ENCODE measurements at places on chromosomes 3 and 15.

GRCh38 chr15:58148120-58148519 is 9.9 kb downstream of the AQP9 start:
- no peak for DNase-seq

DNA sequence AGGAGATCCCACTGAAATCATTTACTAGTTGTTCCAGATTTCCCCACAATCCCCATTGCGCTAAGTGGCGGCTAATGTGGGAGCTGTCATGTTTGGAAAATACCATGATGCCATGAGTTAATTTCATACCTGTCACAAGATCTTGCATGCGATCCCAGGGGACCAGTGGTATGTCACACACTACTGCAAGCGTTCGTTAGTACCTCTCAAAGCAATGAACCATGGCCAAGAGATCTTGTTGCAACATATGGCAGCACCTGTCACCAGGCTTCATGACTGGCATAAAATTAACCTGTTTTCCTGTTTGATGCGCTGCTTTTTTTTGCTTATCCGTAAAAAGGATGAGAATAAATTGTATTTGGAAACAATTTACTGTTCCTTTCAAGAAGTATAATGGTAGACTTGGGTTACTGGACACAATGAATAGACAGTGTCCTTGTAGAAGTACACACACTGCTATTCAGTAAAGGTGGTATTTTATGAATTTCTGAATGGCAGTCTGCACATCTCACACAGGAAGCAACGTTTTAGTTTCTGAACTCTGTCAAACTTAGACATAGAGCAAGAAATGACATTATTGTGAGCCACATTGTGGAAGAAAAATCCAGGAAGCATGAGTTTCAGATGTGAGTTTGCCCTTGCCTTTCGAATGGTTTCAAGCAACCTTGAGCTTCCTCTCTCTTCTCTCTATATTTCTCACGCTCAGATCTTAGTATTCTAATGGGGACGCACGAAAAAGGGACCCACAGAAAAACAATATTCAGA is 81.9 kb downstream of the CHL1 start:
- DNase-seq: no peak

DNA sequence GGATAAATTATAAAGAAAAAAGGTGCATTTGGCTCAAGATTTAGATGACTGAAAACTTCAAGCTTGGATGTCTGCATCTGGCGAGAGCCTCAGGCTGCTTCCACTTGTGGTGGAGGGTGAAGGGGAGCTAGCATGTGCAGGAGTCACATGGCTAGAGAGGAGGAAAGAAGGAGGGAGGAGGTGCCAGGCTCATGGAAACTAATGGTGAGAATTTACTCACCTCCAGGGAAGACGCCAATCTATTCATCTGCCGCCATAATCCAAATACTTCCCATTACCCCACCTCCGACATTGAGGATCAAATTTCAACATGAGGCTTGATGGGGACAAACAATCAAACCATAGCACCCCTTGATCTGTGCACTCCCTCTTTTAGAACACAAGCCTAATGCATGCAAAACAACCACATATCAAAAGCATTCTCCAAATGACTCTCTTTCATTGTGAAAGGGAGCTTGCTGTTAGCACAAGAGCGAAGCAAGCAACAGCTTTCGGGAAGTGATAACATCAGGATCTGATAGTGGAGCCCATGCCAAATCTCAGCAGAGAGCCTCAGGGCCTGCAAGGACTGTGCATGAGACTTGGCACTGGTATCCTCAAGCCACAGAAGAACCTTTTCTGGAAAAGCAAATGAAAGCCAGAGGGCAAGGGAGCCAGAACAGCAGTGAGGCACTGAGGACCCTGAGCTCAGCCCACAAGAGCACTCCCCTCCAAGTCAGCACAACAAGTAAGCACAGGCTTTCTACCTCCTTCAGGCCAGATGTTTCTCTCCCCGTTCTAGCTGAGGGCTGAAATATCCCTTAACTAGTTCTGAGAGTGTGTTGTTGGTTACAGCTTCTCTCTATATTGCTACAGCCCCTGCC is 50.2 kb upstream of the THBS1 start:
- no peak for DNase-seq

- no peak for DNase-seq
Measured at GRCh38 chr3:58179235-58180098, 31.3 kb downstream of the DNASE1L3 start.

DNA sequence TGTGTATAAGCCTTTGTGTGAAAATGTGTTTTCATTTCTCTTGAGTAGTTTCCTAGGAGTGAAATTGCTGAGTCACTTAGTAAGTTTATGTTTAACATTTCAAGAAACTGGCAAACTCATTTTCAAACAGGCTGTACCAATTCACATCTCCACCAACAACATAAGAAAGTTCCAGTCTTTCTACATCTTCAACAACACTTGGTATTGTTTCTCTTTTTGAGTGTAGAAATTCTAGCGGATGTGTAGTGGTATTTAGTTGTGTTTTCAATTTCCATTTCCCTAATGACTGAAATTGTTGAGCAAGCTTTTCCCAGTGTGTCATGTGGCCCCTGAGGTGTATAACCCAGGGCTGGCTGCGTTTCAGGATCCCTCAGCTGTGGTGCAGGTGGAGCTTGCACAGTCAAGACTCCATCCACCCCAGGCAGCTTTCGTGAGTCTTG is 258.5 kb downstream of the PDCD6IP start:
- no peak for DNase-seq

DNA sequence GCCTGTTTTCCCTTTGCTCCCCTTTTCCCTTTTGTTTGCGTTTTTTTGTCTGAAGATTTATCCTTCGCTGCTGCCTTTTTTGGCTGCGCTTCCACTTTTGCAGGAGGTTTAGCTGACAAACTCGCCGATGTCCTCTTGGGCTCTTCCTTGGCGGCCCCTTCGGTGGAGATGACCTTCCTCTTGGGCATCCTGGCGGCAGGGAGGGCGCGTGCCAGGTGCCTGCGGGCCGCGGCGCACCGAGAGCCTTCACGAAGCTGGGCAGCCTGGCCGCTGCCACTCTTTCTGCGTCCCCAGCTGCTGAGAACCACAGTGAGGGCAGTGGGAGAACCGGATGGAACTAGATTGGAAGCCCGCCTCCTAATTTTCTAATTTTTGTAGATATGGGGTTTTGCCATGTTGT is 197.1 kb upstream of the C2CD4B start:
- DNase-seq: no peak

GRCh38 chr15:57298843-57299550 is 77.3 kb upstream of the CGNL1 start:
- DNase-seq: no peak

DNA sequence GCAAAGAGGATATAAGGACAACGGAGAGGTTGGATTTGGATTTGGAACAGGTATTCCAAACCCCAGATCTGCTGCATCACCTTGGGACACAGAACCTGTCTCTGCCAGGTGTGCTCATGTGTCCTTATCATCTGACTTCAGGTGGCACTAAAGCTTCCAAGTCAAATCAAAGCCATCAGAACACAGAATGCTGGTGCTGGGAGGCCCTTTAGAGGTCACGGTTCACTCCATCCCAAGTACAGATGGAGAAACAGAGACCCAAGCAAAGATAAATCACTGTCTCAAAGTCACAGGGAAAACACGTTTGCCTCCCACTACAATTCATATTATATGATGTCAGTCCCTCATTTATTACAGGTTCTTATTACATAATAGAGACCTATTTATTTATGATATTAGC is 72.8 kb downstream of the HES1 start:
- DNase-seq: no peak

DNA sequence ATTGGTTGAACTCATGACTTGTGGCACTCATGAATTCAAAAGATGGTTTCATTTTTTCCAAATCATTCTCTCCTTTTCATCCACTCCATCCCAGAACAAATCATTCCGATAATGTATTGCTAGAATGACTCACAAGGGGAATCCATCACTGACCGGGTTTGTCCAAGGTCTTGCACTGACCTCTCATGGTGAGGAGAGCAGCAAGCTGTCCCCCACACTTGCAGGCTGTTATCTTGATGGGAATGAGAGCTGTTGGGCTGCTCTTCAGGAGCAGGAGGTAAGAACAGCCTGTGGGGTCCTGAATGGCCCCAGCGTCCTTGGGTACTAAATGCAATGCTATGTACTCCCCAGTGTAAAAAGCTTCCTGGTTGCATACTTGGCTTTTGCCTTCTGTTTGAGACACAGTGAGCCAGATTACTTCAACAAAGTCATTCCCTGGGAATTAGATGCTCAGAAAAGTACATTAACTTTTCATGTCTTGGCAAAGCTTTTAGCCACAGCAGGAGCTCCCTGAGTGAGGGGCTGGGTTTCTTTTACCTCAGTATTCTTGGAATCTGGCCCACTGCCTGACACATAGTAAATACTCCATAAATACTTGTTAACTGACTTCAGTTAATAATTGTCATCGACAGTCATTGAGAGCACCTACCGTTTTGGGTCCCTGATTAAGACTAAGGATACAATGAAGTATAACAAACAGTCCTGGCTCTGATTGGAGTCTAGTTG is 24.1 kb downstream of the CCNL1 start:
- DNase-seq: no peak

DNA sequence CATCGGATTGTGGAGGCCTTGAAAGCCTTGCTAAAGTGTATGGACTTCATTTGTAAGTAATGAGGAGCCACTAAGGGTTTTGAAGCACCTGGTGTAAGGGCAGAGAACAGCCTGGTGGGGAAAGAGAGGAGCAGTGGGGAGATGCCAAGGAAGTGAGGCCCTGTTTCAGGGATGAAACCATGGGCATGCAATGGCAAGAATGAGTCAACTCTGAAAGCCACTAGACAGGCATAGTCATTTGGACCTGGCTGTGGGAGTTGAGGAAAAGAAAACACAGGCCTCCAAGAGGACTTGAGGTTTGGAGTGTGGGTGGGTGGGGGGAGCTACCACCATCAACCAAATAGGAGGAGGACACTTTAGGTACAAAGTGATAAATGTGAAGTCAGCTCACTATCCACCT is 7.6 kb downstream of the XCR1 start:
- DNase-seq: no peak

DNA sequence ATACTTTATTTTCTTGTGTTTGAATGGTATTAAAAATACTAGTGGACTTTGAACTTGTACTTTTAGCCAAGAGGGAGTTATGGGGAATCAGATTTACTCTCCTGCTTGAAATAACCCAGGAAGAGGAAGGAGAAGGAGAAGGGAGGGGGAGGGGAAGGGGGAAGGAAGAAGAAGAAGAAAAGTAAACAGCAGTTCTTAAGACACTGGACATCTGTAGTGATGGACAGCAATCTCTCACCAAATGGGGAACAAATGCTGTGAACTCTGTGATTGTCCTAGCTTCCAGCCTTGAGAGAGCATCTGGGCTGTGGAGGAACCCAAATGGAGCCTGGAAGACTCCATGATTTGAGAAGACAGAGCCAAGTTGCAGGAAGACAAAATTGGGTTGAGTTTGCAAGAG is 52.0 kb downstream of the VPS8 start:
- no peak for DNase-seq

DNA sequence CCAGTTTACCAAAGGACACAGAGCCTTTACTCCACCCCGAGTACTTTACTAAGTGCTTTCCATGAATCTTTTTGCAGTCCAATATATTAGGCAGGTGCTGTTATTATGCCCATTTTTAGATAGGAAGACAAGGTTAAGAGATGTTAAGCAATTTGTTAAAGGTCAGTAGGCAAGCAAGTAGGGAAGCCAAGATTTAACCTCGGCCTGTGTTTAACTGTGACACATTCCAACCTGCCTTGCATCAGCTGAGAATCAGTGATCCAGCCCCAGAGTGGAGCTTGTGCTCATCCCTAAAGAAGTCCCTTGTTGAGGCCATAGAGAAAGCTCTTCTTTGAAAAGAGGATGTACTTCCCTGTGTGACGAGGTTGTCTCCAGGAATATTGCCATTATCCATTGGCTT is 51.3 kb upstream of the C15orf61 start:
- no peak for DNase-seq

DNA sequence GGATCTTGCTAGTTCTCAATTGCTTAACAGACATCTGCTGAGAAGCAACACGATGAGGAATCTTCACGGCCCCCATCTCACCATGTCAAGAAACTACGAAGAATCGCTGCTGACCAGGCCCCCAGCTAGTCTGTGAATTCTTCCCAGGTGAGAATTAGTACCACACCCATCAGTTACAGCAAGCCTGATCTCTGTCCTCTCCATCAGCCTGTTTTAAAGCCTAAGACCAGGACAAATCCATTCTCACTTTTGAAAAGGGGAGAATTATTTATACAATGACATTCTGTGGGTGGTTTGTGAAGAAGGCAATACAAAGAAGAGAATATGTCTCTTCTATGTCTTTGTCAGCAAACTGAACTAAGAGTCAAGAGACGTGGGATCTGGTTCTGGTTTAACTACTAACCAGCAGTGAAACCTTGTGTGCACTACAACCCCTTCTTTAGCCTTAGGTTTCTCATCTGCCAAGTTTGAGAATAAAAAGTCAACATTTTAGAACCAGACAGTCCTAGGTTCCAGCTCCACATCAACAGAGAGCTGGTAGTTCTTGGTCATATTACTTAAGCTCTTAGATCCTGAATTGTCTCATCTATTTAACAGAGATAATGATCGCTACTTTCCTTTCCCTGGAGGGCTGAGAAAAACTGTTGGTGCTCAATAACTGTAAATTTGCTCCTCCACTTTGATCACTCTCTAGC is 160.4 kb upstream of the RORA start:
- DNase-seq: no peak

- DNase-seq: no peak
Measured at GRCh38 chr3:5423076-5423475, 235.6 kb downstream of the EDEM1 start.

- peak; percentile 59 for DNase-seq
Measured at GRCh38 chr15:29925227-29926082, 103.2 kb upstream of the TJP1 start.

DNA sequence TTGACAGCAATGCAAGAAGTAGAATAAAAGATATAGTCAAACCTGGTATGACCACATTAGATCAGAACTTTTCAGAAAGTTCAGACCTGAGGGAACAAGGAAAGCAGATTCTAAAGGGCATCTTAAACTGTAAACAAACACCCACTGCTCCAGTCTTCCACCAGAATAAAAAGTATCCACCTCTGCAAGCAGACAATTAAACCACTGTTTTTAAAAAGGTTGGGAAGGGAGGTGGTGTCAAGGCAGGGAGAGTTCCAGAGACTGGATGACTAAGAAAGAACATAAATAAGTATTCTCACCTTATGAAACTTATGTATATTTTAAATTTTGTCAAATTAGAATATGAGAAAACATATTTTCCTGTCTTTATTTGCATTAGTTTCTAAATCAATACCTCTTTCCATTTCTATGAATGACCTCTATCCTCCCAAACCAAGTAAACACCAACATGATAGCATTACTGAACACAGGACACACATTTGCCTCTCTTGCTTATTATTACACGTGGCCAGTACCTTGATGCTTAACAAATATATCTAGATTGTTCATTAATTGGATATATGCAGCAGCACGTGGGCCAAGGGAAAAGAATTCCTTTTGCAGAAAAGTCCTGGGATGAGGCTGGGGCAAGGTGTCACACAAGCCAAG is 31.6 kb downstream of the PIK3CB start:
- no peak for DNase-seq
